Naive thymus-derived CD4-positive, alpha-beta T cell (primary cell): ENCODE measurements at places on chromosomes 11 and 22. TPM values are rescaled to one million over a fixed set of nuclear protein-coding genes. Genes with fewer than 3 reads are reported as not detected.

The GPHA2 gene
- not detected in 2 replicates for total RNA-seq

The ART1 gene
- not detected for total RNA-seq

The RIBC2 gene
- 9.1 and 9.5 TPM in 2 replicates for total RNA-seq

The ZNF215 gene
- 0.54 TPM for total RNA-seq

The RCOR2 gene
- not detected for total RNA-seq

The OR51B5 gene
- not detected in 2 replicates for total RNA-seq

The UBQLN3 gene
- total RNA-seq = 0.49 TPM

The XPNPEP3 gene
- total RNA-seq = 21.6 TPM

The NCAM1 gene
- 1.0 TPM for total RNA-seq

The SCO2 gene
- 9.5 TPM in 2 replicates for total RNA-seq

The FXYD6 gene
- not detected for total RNA-seq

DNA sequence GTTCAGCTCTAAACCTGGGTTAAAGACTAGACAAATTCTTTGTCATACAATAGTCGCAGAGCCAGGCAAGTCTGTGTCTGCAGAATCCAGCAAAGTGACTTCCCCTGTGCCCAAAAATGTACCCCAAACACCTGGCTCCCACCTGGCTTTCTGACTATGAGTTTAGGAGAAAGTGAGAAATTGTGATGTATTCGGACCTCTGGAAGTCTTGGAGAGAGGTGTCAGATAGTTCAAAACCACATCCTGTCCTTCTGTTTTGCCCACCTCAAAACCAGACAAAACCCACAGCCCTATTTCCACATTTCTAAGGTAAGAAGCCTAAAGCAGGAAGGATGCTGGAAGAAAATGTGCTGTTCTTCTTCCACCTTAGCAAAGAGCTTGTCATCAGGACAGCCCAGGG is 63.8 kb upstream of the CLMP start:
- DNase-seq = no peak

DNA sequence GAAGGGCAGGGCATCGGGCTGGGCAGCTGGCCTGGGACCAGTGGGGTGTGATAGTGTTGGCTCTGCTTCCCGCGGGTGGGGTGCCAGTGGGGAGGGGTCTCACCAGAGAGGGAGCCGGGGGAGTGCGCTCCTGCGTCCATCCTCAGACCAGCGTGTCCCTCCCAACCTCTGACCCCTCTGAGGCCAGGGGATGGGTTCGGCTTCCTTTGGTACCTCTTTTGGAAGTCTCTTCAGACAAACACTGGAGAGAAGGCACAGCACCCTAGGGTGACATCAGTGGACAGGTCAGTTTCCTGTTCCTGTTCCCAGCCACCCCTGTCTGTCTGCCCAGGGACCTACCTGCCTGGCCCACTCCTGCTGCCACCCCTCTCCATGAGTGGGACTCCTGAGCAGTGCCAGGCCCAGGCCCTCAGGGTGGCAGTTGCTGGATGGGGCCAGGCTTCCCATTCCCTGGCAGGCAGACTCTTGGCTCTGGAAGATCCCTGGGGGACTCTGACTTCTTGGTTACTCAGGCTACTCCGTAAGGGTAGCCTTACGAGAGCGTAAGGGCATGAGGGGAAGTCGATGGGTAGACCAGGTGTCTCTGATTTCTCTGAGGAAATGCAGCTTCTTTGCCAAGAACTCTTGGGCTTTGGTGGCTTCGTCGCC is 2.6 kb downstream of the TAGLN start:
- no peak for DNase-seq

DNA sequence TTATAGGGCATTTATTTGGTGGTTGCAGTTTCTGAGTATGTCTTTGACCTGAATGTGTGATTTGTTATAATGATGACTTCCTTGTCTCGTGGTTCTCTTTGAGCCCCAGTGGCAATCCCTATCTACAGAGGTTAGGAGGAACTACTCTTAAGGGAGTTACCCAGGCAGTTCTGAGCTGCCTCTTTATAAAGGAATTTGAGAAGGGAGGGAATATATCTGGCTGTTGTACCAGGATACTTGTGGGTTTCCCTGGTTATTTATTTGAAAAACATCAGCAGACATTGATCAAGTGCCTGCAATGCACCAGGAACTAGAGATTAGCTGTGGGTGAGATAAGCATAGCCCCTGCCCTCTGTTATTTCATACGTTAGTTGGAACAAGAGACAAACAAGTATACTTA is 243.5 kb upstream of the ARHGAP20 start:
- no peak for DNase-seq

GRCh38 chr22:11628651-11629511 is 3899.1 kb upstream of the OR11H1 start:
- no peak for DNase-seq

GRCh38 chr22:50306753-50307749 is at the start of gene PLXNB2:
PLXNB2 (minus strand) TSS chr22:50307646; CDS start chr22:50290584, 17,062 bp downstream.
- DNase-seq = no peak

- no peak for DNase-seq
Observed at GRCh38 chr22:41570221-41570620, 9.4 kb downstream of the CSDC2 start.

- no peak for DNase-seq
Observed at GRCh38 chr22:39230261-39231196, 14.3 kb downstream of the PDGFB start.

DNA sequence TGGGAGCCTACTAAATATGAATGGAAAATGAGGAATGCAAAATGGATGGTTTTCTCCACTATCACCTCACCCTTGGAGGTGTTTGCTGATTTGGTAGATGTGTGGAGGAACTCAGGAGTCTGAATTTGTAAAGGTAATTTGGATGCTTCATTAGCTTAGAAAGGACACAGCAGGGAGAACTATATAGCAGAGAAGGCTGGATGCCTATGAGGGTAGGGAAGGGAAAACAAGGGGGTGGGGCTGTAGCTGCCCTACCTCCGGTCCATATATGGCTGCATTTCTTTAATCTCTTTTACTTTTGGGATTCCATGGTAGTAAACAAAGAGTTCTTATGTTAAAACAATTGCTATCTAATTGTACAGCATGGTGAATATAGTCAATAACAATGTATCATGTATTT is 4.8 kb upstream of the EHF start:
- no peak for DNase-seq

DNA sequence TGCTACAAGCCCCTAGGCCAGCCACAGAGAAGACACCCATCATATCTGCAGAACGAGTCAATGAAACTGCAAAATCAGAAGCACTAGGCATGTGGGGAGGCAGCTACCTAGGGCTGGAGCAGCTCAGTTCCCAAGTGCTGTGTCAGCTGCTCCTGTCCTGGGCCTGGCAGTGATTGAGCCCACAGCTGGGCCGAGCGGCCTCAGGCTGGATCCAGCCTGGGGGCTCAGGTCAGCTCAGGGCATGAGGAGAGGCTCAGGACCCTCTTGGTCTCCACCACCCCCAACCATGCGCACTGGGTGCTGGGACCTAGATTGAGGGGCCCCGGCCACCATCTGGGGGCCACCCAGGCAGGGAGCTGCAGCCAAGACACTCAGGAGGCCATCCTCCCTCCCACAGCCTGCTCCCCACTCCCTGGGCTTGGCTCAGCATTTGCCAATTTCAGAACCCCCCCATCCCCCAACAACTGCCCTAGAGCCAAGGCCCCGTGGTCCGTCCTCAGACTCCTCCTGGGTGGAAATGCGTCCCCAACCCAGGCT is 2.4 kb upstream of the TNNT3 start:
- DNase-seq = no peak

DNA sequence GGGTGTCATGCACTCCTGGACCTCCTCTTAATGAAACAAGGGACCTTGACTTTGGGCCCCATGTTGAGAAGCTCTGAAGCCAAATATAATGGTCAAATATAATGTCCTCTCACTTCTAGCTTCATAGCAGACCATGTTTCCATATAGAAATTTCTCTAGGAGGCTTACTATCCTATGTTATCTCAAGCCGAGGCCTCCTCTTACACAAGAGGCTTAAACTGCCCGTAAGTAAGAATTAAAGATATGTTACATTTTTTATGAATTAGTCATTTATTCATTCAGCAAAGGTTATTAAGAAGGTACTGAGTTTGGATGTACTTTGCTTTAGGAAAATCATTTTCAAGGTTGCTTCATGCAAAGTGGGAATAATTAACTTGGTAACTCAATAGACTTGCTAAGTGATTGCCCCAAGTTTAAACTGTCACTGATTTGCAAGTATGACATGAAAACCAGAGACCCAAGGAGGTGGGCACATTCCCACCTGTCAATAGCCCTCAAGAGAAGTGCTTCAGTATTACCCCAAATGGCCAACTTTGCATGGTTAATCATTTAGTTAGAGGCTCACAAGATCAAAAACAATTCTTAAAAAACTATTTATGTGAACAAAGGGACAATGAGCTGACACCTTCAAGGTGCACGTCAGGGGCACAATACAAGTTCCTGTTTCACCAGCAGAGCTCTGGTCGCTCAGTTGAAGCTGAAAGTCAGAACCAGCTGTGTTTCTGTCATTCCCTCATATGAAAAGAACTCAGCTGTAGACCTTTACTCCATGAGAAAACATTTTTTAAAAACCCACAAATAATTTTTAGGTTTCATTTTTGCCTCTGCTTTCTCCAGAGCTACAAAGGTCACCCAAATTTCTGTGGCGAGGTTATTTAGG is 20.9 kb downstream of the BDNF start:
- DNase-seq = no peak

DNA sequence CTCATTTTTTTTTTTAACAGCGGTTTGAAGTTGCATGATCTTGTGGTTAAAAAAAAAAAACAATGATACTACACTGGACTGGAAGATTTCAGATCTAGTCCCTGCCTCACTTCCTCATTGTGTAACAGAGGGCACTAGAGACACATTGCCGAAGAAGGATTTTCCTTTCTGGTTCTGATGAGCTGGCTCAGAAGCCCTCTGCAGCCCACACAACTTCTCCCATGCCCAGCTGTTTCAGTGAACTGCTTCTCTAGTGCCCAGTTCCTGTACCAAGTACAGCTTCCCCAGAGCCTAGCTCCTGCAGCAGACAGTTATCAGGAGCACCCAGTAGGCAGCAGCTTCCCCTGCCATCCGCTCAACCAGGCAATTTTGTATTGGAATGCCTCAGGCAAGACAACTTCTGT is 29.5 kb upstream of the ANO5 start:
- no peak for DNase-seq

DNA sequence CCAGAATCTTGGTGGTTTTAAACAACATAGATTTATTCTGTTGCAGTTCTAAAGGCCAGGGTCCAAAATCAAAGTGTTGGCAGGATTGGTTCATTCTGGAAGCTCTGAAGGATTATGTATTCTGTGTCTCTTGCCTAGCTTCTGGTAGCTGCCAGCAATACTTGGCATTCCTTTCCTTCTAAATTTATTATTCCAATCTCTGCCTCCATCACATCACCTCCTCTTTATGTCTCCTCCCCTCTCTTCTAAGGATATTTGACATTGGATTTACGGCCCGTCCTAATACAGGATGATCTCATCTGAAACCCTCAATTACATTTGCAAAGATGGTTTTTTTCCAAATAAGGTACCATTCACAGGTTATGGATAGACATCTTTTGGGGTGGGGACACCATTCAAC is 186.5 kb downstream of the SBF2 start:
- no peak for DNase-seq

GRCh38 chr11:70467201-70468085 is 69.1 kb downstream of the CTTN start:
- no peak for DNase-seq

DNA sequence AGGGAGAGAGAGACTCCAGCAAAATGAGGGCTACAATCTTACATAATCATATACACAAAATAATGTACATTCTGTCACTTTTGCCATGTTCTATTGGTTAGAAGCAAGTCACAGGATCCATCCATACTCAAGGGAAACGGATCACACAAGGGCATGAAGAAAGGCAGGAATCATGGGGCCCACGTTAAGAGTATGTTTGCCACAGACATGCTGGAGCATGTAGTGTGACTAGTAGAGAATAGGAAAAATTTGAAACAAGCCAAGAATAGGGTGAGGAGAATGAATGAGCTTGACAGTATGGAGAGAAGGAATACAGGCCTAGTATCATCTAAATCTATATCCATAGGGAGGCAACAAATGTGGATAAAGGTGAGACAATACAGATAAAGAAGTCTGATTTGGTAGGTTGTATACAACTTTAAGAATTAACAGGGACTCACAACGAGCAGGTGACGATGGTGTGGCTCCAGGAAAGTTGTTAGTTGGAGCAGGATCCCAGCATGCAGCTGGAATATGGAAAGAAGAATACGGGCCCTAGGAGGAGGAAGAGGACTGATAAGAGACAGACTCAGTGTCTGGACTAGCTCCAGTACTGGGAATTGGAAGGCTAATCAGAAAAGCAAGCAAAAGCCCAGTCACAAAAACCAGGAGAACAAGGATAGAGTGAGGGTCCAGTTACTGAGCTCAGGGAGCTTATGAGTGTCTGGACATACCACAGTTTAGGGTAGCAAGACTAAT is 301.7 kb upstream of the PITPNB start:
- no peak for DNase-seq

- no peak for DNase-seq
Observed at GRCh38 chr11:63769714-63770455, 1.3 kb upstream of the ZFTA start.

GRCh38 chr22:32489377-32489776 is 14.8 kb downstream of the FBXO7 start:
- DNase-seq = no peak

GRCh38 chr22:46654927-46655595 is 34.9 kb downstream of the GRAMD4 start:
- no peak for DNase-seq

DNA sequence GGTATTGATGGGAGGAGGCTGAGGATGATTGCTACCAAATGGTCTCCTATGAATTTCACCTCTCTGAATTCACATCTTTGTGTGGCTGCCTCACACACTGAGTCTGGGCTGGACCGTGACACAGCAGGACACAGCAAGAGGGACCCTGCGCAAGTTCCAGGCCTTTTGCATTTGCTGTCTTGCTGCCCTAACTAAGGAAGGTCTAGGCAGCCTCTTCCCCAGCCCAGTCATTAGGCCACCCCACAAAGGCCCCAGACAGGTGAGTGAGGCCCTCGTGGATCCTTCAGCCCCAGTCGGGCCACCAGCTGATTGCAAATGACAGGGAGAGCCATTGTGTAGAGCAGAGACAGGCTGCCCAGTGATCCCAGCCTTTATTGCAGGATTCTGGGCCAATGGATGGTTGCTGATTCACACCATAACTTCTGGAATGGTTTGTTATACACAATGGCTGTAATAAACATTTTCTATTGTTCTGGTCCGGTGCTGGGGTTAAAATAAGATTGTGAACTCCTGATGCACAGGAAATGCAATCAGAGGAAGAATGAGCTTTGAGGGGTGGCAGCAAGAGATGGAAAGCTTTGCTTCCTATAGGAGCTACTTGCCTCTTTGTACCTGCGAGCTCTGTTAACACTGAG is 28.5 kb upstream of the CSNK2A3 start:
- no peak for DNase-seq

- no peak for DNase-seq
Observed at GRCh38 chr22:35292786-35293185, 6.9 kb upstream of the TOM1 start.
